HEK293T (cell line): ENCODE measurements at places on chromosomes 16 and 17.

- peak; percentile 32 for DNase-seq
Measured at GRCh38 chr17:3892095-3892998, 506 bp downstream of the CAMKK1 start.

DNA sequence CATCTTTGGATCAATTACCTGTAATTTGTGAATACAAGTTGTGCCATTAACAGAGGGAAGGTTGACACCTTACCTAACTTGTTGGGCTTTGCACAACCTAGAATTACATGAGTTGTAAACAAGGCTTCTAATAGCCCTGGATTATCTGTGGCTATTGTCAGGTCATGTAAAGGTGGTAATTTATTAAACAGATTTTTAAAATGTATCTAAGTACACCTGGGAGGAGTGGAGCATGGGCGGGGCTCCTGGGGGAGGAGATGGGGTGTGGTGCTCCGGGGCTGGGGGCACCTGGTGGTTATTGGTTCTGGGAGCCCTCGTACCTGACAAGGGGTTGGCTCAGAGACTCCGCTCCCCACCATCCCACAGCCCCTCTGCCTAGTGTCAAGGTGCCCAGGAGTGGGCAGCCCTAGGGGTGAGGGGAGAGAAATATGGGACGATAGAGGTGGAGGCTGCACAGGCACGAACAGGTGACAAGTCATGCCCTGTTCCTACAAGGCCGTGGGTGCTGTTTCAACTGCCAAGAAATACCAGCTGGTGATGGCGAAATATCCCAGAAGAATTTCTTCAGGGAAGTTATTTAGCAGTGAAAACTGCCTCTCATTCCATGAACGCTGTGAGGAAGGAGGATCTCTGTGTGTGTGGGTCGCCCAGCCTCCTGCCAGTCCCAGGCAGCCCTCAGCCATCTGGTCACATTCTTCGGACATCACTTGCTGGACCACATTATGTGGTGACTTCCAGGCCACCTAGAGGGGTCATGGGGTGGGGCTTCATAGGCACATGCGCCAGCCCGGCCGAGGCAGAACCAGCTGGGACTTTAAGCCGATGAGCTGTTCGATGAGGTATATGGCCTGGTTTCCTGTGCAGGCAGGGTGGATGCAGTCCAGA, 55.5 kb upstream of the IRX3 start:
- no peak for DNase-seq

DNA sequence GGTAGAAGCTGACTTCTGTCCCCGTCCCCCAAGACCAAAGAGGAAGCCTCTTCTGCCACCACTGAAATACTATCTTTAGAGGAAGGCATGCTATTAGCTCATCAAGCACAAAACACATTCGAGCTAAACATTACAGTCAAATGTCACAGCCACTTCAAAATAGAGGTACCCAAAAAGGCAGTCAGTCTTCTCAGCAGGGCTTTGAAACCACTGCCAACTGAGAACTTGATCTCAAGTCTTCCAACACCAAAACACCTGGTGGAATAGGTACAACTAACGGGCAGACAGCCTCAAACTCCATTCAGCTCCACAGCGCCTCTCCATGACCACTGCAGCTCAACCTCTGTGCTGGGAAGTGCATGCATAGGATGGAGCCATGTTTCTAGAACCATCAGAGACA, 36.0 kb downstream of the ZFHX3 start:
- no peak for DNase-seq

GRCh38 chr17:80163336-80163735, 6.5 kb upstream of the CARD14 start:
- no peak for DNase-seq

DNA sequence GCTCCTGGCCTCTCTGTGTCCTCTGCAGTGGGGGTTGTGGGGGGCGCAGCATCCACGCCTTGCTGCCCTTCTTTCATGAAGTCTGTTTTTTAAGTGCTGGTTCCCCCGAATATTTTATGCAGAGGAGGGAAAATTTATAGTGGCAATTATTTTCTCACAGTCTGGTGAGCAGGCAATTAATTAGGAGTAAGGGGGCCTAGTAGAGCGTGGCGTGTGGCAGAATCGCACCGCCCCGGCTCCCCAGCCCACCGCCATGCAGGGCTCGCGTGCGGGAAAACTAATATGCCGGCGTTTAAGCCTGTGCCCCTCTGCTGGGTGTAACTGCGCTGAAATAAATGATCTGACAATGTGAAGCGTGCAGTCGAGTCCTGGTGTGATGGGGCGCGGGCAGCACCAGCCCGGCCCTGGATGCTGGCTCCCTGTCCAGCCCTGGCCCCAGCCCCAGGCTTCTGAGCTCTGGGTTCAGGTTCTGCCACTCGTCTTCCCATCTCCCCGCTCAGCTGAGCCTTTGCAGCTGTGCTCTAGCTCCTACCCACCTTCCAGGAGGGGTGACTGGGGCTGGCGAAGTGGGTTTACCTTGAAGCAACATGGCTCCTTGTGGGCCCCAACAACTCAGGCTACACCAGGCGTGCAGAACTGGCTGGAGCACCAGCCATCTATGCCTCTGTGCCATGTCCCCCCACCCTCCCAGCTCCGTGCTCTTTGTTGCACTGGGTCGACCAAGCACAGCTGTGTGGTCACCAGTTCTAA, 13.8 kb downstream of the ENGASE start:
- DNase-seq, result no peak

DNA sequence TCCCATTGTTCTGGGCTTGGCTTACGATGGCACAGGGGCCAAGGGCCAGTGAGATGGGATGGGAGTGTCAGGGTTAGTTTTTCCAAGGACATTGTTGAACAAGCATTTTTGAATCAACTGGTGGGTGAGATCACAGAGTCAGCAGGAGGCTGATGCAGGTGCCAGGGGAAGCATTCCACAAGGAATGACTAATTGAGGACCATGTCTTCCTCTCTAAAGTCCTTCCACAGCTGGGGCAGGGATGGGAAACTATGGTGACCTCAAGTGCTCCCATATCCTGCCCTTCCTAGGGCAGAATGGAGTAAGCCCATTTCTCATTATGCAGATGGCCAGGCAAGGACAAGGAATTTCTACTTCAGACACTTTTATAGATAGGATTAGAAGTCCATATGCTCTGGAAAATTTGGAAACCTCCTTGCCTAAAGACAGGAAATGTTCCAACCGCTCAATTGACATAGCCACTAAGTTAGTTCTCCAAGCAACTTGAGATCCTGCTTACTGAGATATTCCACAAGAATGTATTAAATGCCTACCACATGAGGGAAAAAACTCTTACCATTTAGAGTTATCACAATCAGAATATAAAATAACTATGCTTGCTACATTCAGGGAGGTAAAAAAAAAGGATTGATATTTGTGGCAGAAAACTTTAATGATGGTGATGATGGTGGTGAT, 21.2 kb upstream of the ENGASE start:
- DNase-seq, result no peak

GRCh38 chr17:18241229-18241871, 15.9 kb downstream of the LLGL1 start:
- no peak for DNase-seq

- DNase-seq, result no peak
Measured at GRCh38 chr16:4362476-4363135, 9.0 kb upstream of the VASN start.

- DNase-seq, result no peak
Measured at GRCh38 chr16:77679391-77679790, 42.9 kb upstream of the NUDT7 start.

- no peak for DNase-seq
Measured at GRCh38 chr16:84700446-84701300, 873 bp downstream of the USP10 start.

DNA sequence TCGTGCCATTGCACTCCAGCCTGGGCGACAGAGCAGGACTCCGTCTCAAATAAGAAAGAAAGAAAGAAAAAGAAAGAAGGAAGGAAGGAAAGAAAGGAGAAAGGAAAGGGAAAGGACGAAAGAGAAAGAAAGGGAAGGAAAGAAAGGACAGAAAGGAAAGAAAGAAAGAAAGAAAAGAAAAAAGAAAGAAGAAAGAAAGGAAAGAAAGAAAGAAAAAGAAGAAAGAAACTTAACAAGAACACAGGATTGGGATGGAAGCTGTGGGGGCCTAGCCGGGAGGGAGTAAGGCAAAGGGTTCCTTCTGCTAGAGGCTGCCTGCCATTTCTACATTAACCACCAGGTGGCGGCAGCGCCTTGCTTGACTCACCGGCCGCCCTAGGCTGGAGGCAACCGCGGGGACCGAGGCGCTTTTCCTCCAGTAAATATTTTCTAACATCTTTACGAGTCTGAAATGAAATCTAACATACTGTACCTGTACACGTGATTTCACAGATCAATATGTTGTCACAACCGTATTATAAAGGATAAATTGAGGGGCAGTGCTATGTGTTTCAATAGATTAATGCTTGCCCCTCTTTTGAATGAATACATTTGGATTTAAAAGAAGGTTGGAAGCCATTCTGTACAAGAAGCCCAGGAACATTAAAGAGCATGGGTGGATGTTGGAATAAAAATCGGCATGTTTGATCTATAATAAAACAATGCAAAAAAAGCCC, 6.1 kb downstream of the GJD3 start:
- peak; percentile 81 for DNase-seq

DNA sequence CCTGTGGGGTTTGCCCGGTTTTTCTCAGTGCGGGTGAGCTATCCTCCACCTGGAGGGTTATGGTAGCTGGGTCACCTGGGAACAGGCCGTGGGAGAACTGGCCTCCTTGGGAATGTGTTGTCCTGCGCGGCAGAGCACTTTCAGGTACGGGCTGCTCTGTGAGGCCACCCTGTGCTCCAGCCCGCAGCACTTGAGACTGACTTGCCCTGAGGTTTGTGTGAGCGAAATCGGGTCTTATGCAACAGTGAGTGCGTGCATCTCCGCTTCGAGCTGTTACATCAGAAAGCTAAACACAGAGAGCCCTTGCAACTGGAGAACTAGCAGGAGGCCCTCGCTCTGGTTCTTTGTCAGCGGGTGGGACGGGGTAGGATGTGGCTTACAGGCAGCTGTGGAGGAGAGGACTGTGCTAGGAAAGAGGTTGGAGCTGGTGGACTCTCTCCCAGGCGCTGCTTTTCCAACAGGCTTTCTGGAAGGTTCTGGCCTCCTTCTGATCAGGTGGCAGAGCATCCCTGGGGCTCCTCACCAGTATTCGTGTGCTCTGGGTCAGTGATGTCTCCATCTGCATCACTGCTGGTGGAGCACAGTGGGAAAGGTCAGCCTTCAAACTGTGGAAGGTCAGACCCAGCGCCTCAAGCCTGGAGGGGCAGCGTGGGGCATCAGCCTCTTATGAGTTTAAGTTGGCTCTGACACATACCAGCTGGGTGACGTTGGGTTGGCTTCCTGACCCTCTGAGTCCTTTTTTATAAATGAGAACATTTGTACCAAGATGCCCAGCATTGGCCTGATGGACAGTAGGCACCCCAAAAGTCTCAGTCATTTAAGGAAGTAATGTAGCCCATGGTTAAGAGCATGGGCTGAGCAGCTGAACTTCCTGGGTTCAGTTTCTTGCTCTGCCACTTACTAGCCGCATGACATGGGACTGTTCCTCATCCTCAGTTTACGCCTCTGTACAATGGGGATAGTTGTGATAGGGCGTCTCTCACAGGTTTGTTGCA, 76.3 kb downstream of the KSR1 start:
- DNase-seq, result no peak

DNA sequence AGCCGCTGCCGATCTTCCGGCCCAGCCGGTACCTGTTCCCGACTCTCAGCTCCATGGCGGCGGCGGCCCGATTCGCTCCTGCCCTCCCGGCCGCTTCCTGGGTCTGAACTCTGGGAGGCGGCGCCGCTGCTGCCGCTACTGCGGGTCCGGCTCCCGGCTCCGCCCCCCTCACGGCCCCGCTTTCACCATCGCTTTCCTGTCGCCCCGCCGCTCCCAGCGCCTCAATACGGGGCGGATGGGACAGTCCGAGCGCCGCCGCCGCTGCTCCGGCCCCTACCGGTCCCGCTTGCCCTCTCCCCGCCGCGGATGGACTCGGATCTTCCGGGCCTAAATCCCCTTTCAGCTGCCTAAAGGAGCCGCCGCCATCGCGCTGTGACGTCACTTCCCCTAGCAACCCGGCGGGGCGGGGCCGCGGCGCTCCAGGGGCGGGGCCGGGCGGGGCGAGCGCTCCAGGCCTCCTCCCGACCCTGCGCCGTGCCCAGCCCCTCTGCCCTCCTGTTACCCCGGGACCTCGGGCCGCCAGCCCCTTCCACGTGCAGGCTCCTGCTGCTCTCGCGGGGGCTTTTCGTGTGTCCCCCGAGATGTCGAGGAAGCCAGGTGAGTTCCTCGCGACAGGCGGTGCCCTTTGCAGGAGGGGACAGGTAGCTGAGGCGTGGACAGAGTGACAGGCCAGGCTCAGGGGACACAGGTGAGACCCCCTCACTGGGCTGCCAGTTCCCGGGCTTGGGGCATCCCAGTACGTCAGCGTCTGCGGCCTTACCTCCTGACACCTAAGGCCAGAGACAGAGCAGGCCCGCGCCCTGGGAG, at the start of gene CSNK1D:
CSNK1D (minus strand) TSS at position 374 of the 807 bp plus-strand sequence; CDS start at position 55, 319 bp downstream.
- peak; percentile 98 for DNase-seq

DNA sequence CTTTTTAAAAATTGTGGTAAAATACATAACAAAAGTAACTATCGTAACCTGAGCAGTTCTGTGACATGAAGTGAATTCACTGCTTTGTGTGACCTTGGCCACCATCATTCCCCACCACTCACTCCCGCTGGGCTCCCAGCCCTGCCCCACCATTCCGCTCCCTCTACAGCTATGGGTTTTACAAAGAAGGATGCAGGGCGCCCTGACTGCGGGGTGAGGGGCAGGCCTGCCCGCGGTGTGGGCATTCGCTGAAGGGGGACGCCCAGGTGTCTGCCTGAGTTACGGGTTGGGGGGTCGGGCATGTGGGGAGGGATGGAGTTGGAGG, at the start of gene CEMP1:
CEMP1 (minus strand) TSS at position 38 of the 325 bp plus-strand sequence. CDS start 335 bp downstream, outside the sequence.
- DNase-seq, result no peak

GRCh38 chr17:3904501-3904900, 11.6 kb upstream of the CAMKK1 start:
- no peak for DNase-seq

- DNase-seq, result no peak
Measured at GRCh38 chr16:4898811-4899473, 38.0 kb downstream of the PPL start.

GRCh38 chr16:53355064-53355463, 79.2 kb upstream of the RBL2 start:
- no peak for DNase-seq

DNA sequence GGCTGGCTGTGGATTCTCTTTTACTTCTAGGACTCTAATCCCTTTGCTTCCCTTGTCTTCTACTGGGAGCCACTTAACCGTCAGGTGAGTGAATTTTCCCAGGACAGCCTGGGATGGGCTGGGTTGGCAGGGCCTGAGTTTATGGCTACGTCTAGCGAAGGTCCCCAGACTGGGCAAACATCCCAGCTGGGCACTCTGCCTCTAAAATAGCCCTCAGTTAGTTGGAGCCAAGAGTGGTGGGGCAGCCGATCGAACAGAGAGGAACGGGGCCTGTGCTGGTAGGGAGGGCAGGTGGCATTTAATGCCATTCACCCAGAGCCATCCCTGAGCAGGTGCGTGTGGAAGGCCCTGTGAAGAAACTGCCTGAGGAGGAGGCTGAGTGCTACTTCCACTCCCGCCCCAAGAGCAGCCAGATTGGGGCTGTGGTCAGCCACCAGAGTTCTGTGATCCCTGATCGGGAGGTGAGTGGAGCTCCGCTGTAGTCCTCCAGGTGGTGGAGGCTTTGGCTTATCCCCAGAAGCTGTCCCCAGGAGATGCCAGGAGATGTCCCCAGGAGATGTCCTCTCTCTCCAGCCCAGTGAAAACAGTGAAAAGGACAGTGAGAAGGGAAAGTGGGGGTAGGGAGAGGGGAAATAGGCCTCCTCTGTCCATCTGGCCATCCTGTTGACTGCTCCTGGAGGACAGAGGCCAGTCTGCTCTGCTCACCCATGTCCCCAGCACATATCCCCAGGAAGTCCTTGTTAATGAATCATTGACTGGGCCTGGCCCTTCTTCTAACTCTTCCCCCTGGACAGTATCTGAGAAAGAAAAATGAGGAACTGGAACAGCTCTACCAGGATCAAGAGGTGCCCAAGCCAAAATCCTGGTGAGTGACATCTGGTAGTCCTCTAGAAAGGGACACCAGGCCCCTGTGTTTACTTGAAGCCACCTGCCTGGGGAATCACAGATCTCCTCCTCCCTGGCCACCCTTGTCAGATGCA, 4.4 kb downstream of the PNPO start:
- no peak for DNase-seq
